Astrocyte of the cerebellum (primary cell): ENCODE measurements at places on chromosomes 4 and X.

DNA sequence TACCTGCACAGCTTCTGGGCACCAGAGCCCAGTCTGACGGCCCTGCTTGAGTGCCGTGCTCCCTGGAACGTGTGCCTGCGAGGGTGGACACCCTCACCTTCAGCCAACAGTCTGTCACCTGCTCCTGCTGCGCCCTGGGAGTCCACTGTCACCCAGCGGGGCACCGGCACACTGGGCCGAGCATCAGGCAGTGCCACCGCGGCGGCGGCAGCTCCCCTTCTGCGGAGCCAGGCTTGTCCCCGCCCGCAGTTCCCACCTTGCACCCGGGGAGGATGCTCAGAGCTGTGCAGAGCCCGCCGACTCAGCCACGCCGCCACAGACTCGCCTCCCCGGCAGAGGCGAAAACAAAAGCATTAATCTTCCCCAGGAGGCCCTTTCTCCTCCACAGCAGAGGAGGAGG is 86.8 kb downstream of the ABLIM2 start:
- DNase-seq = no peak

- DNase-seq = peak; percentile 32
Observed at GRCh38 chr4:94548571-94548970, 96.8 kb downstream of the PDLIM5 start.

GRCh38 chrX:97358941-97359340 is 475.2 kb downstream of the RPA4 start:
- no peak for DNase-seq

DNA sequence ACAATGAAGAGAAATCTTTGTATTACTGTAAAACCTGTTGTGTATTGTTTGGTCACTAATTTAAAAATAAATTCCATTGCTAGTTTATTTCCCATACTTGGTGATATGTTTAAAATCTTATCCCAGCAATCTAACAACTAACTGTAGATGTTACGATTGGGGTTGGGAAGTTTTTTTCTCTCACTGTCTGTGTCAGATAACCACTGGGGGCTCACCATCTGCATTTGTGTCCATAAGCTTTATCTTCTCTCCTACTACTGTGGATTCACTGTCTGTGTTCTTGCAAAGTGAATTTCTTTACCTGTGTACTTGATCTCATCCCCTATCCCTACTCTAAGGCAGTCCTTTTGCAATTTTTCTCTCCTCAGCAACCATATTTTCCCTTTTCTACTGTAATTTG is 81.3 kb downstream of the STIM2 start:
- DNase-seq = no peak

- no peak for DNase-seq
Observed at GRCh38 chrX:75883446-75883845, 98.4 kb upstream of the MAGEE2 start.

- DNase-seq = peak; percentile 64
Observed at GRCh38 chr4:82491251-82491960, 61.0 kb downstream of the ENOPH1 start.

GRCh38 chr4:47513461-47513860 is 28.4 kb downstream of the ATP10D start:
- DNase-seq = no peak

DNA sequence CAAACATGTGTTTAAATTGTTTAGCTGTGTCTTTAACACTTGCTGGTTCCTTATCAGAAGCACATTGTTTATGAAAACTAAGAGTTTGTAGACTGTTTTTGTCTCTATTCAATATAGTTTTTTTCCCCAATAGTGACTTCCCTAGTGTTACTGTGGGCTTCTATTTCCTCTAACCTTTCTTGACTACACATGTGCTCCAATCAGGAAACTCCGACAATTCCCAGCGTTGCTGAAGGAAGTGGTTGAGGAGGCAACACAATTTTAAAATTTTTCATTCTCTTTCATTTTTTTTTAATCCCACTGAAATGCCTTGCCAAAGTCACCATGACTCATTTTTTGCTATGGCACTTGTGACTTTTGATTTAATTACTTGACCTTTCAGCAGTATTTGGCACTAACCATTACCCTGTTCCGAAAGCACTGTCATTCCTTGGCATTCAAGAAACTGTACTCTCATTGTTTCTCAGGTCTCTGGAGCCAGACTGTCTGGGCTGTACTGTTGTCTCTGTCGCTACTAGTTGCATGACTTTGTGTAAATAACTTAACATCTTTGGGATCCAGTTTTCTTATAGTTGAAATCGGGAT is 67.6 kb upstream of the FREM3 start:
- peak; percentile 18 for DNase-seq

DNA sequence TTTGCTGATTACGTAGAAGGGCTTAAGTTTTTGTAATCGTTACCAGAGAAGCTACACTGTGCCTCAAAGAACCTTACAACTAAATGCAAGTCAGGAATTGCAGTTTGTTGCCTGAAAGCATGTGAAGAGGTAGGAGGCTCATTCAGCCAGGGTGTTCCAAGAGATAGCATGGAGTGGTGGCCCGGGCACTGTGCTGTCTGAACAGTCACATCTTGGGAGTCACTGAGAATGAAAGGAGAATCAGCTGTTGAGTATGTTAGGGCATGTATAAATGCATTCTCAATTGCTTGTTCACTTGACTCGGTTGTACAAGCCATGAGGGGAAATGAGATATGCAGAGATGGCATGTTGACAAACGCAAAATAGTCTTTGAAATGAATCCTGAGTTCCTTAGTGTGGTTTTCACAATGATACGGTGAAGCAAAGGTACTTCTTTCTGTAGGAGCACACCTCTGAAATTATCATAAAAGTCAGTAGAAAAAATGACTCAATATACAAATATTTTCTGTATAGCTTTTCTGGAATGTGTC is 161.0 kb downstream of the DCTD start:
- no peak for DNase-seq

DNA sequence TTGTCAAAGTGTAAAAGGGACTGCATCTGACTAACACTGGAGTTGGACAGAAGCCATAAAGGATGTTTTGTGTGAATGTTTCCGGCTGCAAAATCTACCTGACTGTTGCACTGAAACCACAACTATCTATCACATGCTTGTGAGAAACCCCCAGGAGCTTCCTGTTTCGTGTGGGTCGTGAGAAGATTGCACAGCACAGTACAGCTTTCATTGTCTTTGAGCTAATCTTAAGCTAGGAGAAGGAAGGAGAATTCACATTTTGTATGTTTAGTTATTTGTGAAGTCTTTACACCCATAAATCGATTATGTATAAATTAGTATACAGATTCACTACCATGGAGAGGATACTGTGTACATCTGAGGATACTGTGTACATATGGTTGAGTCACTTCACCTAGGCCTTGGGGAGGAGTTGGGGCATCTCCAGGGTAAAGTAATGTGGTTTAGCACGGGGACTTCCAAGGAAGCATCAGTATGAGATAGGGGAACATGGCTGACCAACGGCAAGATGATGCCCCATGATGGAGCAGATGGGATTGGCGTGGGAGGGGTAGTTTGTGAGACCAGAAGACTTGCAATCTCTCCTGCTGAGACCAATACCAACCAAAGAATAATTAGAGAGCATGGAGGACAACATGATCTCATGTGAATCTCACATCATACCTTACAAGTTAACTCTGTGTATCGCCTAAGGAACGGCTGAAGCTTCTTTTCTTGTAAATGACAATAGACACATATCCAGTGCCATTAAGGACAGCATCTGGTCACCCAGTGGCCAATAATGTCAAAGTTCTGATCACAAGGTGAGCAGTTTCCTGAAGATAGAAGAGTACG is 43.1 kb upstream of the FAM9C start:
- peak; percentile 33 for DNase-seq

GRCh38 chr4:28369499-28369898 is 1508.9 kb downstream of the STIM2 start:
- no peak for DNase-seq

DNA sequence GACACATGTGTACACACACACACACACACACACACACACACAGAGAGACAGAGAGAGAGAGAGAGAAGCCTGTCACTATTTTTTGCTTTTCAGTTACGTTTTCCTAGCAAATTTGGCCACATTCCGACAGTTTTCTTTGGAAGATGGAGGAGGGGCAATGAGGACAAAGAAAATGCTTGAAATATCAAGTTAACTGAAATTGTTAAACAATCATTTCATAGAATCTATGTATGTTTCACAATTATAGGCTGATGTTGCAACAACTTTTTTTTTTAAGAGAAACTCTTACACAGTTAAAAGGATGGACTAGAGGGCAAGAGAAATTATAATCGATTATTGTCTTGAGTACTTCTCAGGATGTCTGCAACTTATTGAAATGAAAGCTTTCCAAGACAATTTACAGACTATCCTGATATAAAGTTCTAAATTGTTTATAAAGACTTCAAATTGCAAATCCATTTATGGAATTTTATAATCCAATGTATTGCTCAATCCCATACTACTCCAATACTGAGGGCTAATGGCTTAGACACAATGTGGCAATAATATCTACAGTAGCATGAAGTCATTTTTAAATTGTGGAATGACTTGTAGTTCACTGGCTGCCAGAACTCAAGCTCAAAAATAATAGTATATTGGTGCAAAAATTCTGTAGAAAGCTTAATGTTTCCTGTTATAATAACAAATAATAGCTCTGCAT is 647.0 kb upstream of the PCDH7 start:
- no peak for DNase-seq

DNA sequence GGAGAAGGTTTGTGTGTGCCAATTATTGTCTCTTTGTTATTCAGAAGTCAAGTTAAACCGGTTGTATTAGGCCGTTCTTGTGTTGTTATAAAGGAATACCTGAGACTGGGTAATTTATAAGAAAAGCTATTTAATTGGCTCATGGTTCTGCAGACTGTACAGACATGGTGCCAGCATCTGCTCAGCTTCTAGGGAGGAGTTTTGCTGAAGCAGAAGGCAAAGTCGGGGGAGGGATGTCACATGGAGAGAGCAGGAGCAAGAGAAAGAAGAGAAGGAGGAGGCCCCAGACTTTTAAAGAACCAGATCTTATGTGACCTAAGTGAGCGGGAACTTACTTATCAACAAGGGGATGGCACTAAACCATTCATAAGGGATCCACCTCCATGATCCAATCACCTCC is 349.3 kb upstream of the PCDH18 start:
- DNase-seq = no peak

DNA sequence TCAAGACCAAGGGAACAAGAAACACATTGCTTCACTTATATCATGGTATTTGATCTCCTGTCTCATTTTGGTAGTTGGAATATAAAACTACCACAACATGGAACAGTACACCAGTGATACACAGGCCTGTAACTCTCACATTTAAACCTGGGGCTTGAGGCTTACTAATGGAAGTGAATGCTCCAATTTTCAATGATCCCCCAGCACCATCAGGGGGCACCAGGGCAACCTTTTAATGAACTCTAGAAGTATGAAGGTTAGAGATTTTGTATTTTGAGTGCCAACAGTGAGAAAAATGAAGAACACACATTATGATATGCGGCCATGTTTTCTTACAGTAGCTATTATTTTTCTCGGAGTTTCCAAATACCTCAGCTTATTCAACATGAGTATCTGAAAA is 50.7 kb downstream of the C4orf33 start:
- DNase-seq = no peak

DNA sequence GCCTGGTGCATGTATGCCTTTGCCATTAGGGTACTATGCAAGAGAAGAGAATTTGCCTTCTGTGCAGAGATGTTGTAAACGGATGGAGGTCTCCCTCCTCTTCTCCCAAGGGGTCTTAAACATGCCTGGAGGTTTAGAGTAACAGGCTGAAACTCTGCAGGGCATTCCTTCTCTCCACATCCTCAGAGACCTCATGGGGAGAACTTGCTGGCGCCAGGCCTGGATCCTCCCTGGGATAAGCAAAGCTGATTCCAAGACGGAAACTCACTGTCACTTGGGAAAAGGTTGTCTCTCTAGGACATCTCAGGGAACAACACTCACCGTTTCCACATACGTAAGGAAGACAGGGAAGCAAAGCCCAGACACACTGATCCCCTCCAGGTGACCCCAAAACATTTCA is 76.9 kb upstream of the GPM6B start:
- no peak for DNase-seq

DNA sequence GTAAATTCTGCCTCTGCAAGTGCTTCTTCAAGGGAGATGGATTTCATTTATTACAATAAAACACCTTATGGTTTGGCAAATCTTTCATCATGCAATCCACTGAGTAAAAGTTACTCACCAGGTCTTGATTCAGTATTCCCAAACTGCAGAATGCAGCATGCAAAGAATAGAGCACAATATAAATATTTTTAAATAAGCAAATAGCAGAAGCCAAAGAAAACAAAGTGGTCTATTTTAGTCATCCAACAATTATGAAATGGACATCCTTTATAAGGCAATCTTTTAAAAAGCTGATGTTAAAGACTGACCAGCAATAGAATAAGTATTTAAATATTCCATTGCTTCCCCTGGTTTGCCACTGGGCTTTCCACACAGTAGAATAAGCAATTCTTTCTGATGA is 59.5 kb downstream of the SLC39A8 start:
- peak; percentile 11 for DNase-seq

DNA sequence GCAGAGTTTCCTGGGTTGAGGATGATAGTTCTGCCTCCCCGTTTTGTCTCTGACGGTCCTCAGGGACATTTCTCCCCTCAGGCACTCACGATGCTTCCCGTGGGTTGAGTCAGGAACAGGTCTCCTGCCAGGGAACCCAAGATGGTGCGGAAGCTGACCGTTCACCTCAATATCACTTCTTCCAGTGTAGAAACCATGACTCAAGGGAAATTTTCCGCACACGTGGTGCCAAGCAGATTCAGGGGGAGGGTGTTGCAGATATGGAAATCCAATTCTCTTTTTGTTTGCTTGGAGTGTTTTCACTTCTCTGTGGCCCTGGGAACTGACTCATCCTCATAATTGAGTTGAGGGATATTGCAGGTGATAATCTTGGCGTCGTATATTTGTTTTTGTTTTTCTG is 46.7 kb downstream of the CXorf49B start:
- no peak for DNase-seq

DNA sequence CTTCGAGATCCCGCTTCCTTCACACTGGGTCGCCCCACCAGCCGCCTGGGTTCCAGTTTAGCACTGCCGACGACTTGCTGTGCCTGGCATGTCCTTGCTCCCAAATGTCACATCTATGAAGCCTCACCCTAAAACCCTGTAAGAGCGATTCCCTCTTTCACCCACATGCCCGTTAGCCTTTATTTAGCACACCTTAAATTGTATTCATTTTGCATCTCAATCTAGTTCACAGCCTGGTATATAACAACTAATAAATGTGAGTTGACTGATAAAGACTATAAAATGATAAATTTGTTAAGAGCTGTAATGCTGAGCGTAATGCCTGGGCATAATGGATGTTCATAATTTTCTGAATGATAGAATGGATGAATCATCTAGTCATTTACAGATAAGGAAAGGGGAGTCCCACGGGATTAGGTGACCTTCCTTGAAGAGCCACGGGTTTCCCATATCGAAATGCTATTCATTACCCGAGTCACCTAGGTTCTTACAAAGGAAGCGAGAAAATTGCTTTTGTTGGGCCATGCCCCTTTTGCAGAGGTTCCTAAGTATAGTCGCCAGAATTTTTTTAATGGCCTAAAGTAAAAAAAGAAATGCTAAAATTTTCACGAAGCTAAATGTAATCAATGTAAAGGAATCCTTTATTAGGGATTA is 1.1 kb upstream of the AP1S2 start:
- DNase-seq = no peak

DNA sequence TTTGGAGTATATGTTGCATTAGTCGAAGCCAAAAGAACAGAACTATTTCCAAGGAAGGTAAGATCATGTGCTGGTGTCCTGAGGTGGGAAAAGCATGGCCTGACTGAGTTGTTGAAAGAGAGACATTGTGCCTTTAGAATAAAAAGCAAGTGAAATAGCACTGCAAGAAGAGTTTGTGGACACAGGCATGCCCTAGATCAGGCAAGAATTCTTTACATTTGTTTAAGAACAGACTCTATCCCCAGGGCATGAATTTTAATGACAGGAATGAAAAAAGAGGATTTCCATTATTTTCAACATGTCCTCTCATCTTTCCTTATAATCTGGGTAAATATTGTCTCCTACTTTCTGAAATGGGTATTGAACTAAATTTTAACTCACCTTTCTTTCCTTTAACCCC is 516.2 kb upstream of the GALNT7 start:
- no peak for DNase-seq
